ENCODE measurements at places on chromosomes 1 and 21. TPM values are rescaled to one million over a fixed set of nuclear protein-coding genes. Genes with fewer than 3 reads are reported as not detected.

UTP11 gene
- 10.4 TPM for polyA plus RNA-seq

PTPRF gene
- 0.12 TPM for polyA plus RNA-seq

GUCA2A gene
- polyA plus RNA-seq: not detected

TCP10L gene
- 0.39 TPM for polyA plus RNA-seq

ARHGEF16 gene
- polyA plus RNA-seq: not detected

TNFRSF9 gene
- polyA plus RNA-seq: 0.16 TPM

KRTAP19-1 gene
- not detected for polyA plus RNA-seq

BGLAP gene
- polyA plus RNA-seq: 3.1 TPM

REN gene
- not detected for polyA plus RNA-seq
